ENCODE measurements at places on chromosomes 4 and X.

DNA sequence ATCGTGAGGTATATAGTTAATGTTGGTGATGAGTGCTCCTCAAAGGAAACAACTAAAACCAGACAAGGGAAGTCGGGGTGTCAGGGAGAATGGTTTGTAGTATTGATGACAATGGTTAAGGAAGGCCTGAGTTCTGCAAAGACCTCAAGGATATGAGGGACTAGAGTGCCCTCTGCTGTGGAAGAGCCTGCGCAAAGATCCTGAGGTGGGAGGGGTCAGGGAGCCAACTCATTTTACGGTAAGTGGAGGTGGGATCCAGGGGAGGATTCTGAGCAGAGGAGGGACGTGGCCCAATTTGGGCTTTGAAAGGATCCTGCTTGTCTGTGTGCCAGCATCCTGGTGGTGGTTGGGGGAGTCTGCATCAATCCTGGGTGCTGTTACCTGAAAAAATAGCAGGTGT, 11.3 kb downstream of the UBA1 start:
- H3K36me3 ChIP-seq = peaks cover 46% of the 10 kb centered on the region
- no peak overlapping the region for H3K4me3 ChIP-seq
- H3K27ac ChIP-seq = no peak overlapping the region
- no peak for DNase-seq

DNA sequence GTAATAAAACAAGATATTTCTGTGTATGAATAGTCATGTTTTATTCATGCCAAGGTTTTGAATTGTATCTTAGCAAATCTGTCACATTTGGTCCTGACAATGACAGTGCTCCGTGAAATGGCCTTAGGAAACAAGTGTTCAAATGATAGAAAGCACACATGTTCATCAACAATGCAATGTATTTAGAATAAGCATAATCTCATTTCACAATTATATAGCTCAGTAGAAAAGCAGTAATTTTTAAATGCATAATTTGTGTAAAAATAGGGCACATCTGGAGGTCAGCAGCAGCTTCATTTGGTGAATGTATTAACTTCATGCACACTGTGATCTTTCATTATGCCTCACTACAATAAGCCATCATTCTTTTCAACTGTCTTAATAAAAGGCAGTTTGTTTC, 380.4 kb downstream of the GPM6A start:
- H3K4me1 ChIP-seq = no peaks in the 10 kb centered on the region
- no peaks in the 10 kb centered on the region for H3K27me3 ChIP-seq
- DNase-seq = no peak
- H3K4me3 ChIP-seq = no peak overlapping the region
- H3K36me3 ChIP-seq = no peaks in the 10 kb centered on the region
- H3K27ac ChIP-seq = no peak overlapping the region

DNA sequence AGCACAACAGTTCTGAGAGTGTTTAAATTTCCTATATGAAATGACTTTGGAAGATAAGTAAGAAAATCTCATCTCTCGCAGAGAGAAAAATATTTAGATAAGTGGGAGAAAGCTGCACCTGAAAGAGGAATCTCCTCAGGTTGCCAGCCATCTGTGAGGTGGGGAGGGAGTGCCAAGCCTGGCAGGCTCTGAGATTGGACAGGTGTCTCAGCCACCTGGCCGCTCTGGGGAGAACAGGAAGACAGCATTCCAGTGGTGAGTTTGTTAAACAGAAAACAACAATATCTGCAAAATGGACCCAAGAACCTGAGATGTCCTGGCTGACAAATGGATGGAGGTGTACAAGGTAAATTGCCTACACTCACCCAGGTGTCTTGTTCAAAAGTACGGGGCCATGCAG, 31.3 kb downstream of the EMCN start:
- H3K27ac ChIP-seq = no peak overlapping the region
- DNase-seq = no peak
- H3K36me3 ChIP-seq = no peaks in the 10 kb centered on the region
- H3K4me3 ChIP-seq = no peak overlapping the region
- peaks cover 2% of the 10 kb centered on the region for H3K27me3 ChIP-seq
- H3K4me1 ChIP-seq = no peaks in the 10 kb centered on the region

DNA sequence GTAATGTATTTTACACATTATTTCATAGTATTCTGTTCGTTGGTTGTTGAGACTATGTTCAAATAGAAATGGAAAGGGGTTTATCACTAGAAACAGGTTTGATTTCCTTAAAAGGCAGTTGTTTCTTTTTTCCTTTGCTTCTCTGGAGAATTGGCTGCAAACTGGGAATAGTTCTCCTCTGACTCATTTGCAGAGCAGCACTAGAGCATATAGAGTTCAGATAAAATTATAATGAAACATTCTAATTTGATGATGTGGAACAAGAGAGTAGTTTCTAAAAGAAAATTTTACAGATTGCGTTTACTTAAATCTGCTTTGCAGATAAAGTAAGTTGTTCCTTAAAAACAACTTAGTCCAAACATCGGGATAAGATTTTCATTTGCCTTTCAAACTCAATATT, 29.7 kb downstream of the SYNPO2 start:
- H3K4me3 ChIP-seq = no peak overlapping the region
- H3K36me3 ChIP-seq = no peaks in the 10 kb centered on the region
- no peak overlapping the region for H3K27ac ChIP-seq
- no peaks in the 10 kb centered on the region for H3K4me1 ChIP-seq
- DNase-seq = no peak

DNA sequence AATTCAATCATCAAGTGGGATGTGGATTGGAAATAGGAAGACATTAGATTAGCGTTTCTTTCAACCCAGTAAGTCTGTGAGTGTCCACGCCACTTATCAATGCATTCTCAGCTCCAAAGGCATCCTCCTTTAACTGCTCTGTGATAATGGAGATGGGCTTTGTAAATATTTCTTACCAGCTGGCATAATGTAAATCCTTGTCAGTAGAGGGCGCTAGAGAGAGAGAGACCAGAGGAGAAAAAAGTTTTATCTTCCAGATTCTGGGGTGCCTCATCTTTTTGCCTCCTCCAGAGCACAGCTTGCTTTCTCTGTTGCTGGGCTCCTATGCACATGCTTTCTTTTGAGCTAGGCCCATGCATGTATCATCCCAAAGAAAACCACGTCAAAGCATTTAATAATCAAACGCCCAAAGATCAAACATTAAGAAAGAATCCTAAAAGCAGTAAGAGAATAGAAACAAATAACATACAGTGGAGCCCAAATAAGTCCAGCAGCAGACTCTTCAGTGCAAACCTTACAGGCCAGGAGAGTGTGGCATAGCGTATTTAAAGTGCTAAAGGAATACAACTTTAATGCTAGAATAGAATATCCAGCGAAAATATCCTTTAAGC, 9.6 kb upstream of the MTMR1 start:
- H3K27ac ChIP-seq = no peak overlapping the region
- no peaks in the 10 kb centered on the region for H3K36me3 ChIP-seq
- no peak overlapping the region for H3K4me3 ChIP-seq
- H3K4me1 ChIP-seq = peaks cover 9% of the 10 kb centered on the region

- H3K27ac ChIP-seq = no peak overlapping the region
- no peak for DNase-seq
- H3K27me3 ChIP-seq = no peaks in the 10 kb centered on the region
Measured at GRCh38 chrX:41047878-41048534, 37.2 kb upstream of the USP9X start.

- H3K27ac ChIP-seq = no peak overlapping the region
- H3K4me3 ChIP-seq = no peak overlapping the region
- no peaks in the 10 kb centered on the region for H3K27me3 ChIP-seq
- peaks cover 2% of the 10 kb centered on the region for H3K36me3 ChIP-seq
Measured at GRCh38 chr4:25919676-25920075, 5.7 kb downstream of the SMIM20 start.

- H3K36me3 ChIP-seq = no peaks in the 10 kb centered on the region
- no peak for DNase-seq
- no peak overlapping the region for H3K27ac ChIP-seq
- H3K4me1 ChIP-seq = no peaks in the 10 kb centered on the region
- peaks cover 7% of the 10 kb centered on the region for H3K27me3 ChIP-seq
- H3K4me3 ChIP-seq = no peak overlapping the region
Measured at GRCh38 chr4:147808447-147808846, 76.6 kb downstream of the ARHGAP10 start.

DNA sequence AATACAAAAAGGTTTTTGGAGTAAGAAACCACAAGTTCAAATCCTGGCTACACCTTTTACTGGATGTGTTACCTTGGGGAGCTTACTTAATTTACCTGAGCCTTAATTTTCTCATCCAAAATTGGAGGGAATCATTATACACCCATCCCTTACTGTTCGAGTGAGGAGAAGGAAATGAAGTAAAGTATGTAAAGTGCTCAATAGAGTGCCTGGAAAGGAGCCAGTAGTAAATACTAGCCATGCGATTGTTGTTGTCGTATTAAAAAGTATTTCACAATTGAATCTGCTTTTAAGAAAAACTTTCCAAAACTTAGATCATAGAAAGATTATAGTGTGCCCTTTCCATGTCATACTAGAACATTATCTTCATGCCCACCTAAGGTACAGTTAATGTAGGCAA, 124.5 kb downstream of the ATXN3L start:
- no peak for DNase-seq
- H3K27ac ChIP-seq = no peak overlapping the region
- no peaks in the 10 kb centered on the region for H3K27me3 ChIP-seq
- no peaks in the 10 kb centered on the region for H3K36me3 ChIP-seq
- H3K4me3 ChIP-seq = no peak overlapping the region
- no peaks in the 10 kb centered on the region for H3K4me1 ChIP-seq

- no peak for DNase-seq
- H3K27me3 ChIP-seq = no peaks in the 10 kb centered on the region
- H3K4me1 ChIP-seq = no peaks in the 10 kb centered on the region
- H3K4me3 ChIP-seq = no peak overlapping the region
- no peak overlapping the region for H3K27ac ChIP-seq
Measured at GRCh38 chrX:7159149-7159861, 11.4 kb upstream of the PUDP start.

GRCh38 chrX:54494989-54495813, 833 bp downstream of the FGD1 start:
- H3K27me3 ChIP-seq = peaks cover 32% of the 10 kb centered on the region
- no peak overlapping the region for H3K27ac ChIP-seq
- no peak for DNase-seq
- peaks cover 6% of the 10 kb centered on the region for H3K4me1 ChIP-seq

DNA sequence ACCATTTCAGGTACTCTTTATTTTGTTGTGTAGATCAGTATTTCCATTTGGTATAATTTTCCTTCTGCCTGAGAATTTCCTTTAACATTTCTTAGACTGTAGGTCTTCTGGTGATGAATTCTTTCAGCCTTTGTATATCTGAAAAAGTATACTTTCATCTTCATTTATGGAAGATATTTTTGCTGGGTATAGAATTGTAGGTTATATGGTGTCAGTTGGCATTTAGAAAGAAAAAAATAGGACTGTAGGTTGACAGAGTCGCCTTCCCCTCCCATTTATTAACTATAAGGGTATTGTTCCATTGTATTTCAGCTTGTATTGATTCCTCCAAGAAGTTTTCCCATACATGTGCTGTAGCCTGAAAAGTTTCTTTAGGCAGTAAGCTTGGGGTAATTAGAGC, 71.9 kb downstream of the KDM6A start:
- H3K36me3 ChIP-seq = peaks cover 19% of the 10 kb centered on the region
- peaks cover 4% of the 10 kb centered on the region for H3K4me1 ChIP-seq
- no peak overlapping the region for H3K27ac ChIP-seq
- H3K27me3 ChIP-seq = no peaks in the 10 kb centered on the region
- no peak for DNase-seq

GRCh38 chr4:111788099-111788498, 357.2 kb upstream of the FAM241A start:
- no peaks in the 10 kb centered on the region for H3K36me3 ChIP-seq
- no peak overlapping the region for H3K27ac ChIP-seq
- H3K4me1 ChIP-seq = no peaks in the 10 kb centered on the region
- no peak for DNase-seq

DNA sequence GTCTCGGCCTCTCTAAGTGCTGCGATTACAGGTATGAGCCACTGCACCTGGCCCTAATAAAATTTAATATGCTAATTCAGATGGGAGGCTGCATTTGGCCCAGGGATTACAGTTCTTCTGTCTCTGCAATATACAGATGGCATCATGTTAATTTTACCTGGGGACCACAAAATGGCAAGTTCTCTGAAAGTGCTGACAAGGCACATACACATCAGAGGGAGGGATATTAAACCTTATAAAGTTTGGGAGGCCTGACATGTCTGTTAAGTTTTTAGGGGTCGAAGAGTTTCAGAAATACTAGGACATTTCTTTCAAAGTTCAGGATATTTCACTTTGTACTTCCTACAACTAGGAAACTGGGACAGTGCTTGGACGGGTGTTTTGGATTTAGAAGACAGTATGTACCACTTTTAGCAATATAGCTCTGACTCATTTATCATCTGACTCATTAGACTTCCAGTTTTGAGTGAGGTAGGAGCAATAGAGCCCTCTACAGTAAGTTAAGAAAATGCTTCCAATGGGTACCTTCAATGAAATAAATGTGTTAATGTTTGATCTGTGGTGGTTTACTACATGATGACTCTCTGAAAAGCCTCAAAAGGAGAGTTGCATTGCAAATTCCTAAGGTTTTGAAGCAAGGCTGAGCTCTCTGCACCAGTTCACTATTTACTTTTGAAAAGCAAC, 981.0 kb upstream of the HS3ST1 start:
- H3K4me3 ChIP-seq = no peak overlapping the region
- H3K36me3 ChIP-seq = no peaks in the 10 kb centered on the region
- no peak overlapping the region for H3K27ac ChIP-seq
- H3K4me1 ChIP-seq = no peaks in the 10 kb centered on the region
- H3K27me3 ChIP-seq = no peaks in the 10 kb centered on the region

DNA sequence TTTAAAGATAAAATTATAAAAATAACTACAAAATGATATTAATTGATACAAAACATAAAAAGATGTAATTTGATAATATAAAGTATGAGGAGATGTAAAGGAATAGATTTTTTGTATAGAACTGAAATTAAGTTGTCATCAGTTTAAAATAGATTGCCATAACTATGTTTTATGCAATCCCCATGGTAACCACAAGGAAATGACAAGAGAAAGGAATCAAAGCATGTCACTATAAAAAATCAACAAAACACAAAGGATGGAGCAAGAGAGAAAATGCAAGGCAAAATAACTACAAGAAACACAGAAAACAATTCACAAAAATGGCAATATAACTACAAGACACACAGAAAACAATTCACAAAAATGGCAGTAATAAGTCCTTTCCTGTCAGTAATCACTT, 27.0 kb upstream of the GUCY2F start:
- H3K36me3 ChIP-seq = no peaks in the 10 kb centered on the region
- no peaks in the 10 kb centered on the region for H3K4me1 ChIP-seq
- H3K27me3 ChIP-seq = peaks cover 24% of the 10 kb centered on the region
- H3K4me3 ChIP-seq = no peak overlapping the region
- DNase-seq = no peak

DNA sequence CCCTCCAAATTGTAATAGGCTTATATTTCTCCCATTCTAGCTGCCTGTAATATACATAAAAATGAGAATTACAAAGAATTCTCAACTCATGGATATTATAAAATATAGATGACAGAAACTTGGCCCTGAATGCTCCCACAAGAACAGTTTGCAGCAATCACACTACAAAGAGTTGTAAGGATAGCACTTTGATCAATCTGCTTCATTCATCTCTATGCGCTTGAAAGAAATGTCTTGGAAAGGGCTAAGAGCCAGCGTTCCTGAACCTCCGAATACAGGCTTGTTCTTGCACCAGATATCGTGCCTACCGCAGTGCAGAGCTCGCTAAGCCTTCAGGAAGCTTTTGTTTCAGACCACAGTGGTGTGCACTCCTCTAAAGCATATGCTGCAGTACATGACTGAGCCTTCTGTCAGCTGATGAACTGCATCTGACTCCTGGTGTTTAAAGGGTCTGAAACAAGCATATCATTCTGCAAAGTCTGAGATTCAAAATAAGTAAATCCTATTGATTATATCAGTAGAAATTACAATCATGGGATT, 417.6 kb upstream of the ZFP42 start:
- no peaks in the 10 kb centered on the region for H3K36me3 ChIP-seq
- no peak overlapping the region for H3K27ac ChIP-seq
- DNase-seq = no peak

Data from activated CD4-positive, alpha-beta T cell treated with anti-CD3 and anti-CD28 coated beads, Interleukin-2, amount 10 ng/mL, durations not matched to agents 7 days and 5 days (primary cell).